ENCODE measurements at places on chromosomes 16 and 17. TPM values are rescaled to one million over a fixed set of nuclear protein-coding genes. Genes with fewer than 3 reads are reported as not detected.

GRCh38 chr16:89691986-89692569, 5.6 kb downstream of the CDK10 start:
- DNase-seq, result no peak

- peak; percentile 19 for DNase-seq
Observed at GRCh38 chr17:29149431-29150064, 30.6 kb downstream of the MYO18A start.

The METRNL gene
- total RNA-seq, result 36.9 TPM

The LLGL2 gene
- 42.5 TPM for total RNA-seq

DNA sequence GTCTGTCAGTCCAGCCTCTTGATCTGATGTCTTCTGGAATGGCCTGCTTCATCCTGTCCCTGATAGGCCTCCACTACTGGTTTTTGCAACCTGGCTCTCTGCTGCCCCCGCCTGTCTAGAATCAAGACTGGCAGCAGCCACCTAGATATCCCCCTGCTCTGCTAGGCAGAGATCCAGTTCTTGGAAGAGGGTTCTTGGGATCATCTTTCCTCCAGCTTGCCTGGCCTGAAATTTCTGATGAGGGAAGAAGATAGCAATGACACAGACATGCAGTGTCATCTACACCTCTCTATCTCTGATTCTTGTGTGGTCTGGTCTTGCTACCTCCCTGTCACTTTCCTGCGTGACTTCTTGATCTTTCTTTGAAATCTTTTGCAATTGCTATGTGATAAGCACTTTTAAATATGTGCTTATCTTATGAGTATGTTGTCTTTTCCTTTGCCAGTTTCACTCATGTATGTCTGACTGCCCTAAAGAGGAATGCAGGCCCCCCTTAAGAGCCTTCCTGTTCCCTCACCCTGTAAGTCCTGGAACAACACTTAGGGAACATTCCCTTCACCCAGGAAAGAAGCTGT, 20.3 kb upstream of the NFATC3 start:
- DNase-seq, result peak; percentile 53
